ENCODE measurements at places on chromosomes 7 and 10.

GRCh38 chr10:49171326-49172060 is 16.7 kb downstream of the TMEM273 start:
- DNase-seq, result no peak

- DNase-seq, result no peak
Measured at GRCh38 chr10:59107147-59107546, 69.3 kb upstream of the PHYHIPL start.

DNA sequence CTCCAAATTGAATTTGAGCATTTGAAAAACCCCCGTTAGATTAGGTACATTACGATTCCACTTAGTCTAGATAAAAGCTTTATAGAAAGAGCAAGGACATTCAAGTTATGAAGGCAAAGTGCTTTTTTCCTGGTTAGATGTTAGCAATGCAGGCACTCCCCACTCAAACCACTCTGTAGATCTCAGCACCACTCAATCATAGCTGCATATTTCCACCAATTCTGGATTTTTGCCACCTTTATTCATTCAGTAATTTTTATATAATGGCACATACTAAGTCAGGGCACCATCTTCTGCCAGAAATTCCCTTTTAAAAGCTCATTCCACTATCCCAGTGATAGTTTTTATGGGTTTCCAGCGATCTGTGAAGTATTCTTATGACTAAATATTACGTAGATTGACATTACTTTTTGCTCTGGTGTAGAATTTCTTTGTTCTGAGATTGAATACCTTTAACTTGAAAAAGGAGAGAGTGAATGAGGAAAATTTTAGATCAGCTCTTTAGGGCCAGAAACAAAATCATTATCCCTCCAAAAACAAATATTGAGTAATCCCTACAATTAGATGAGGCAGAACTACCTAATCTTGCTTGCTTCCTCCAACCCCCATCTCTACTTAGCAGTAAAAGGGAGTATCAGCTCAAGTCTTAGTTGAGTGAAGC is 51.6 kb downstream of the RNLS start:
- DNase-seq, result no peak

DNA sequence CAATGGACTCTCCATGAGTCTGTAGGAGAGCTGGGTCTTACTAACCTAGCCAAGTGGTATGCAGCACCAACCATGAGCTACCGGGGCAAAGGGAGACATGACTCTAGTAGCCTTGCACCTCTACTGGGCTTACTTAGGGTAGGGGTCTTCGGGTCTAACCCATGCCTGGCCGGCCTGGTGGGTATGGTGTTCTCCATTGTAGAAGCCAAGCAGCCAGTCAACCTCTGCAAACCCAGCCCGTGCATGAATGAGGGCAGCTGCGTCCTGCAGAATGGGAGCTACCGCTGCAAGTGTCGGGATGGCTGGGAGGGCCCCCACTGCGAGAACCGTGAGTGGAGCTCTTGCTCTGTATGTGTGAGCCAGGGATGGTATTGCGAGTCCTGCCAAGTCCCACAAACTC is 51.0 kb downstream of the VWA2 start:
- no peak for DNase-seq

DNA sequence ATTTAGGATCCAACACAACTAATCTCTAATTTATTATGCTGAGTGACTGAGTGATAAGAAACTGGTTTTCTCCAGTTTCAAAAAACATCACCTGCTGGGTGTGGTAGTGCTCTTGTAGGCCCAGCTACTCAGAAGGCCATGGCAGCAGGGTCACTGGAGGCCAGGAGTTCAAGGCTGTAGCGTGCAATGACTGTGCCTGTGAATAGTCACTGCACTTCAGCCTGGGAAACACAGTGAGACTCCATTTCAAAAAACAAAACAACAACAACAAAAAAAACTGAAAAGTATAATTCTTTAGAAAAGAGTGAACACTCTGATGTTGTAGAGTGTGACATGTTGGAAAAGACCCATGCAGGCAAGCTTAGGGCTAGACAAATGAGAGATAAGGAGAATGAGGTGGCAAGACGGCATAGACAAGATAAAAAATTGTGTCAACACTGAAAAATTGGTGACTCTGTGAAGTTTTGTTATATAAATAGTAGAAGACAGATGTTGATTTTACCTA is 150.1 kb upstream of the GPR22 start:
- no peak for DNase-seq

GRCh38 chr7:142024547-142024946 is 28.9 kb downstream of the MGAM start:
- DNase-seq, result no peak

GRCh38 chr7:24902276-24902675 is 77.7 kb downstream of the OSBPL3 start:
- DNase-seq, result no peak

DNA sequence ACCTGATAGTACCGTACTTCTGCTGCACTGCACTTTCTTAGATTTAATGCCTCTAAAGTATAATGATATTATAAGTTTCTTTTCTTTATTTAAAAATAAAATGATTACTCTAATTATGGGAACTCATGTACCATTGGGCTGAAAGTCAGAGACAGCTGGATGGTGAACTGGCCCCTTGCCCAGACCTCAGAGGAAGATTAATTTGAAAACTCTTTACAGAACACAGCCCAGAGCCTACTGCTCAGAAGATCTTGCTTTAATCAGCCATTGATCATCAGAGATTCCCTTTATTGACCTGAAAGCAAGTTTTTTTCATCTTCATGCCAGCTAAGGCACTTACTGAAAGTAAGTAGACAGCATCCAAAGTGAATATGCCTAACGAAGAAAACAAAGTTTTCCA is 341.7 kb downstream of the GFRA1 start:
- no peak for DNase-seq

DNA sequence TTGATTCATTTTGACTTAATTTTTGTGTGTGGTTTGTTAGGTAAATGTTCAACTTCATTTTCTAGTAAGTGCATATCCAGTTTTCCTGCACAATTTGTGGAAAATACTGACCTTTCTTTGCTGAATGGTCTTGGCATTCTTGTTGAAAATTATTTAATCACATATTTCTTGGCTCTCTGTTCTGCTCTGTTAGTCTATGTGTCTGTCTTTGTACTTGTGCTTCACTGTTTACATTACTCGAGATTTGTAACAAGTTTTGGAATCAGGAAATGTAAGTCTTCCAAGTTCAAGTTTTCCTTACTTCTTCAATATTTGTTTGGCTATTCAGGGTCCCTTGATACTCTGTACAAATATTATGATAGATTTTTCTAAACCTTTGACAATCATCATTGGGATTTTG is 838.2 kb upstream of the POM121L12 start:
- DNase-seq, result no peak

- no peak for DNase-seq
Measured at GRCh38 chr7:64314566-64314965, 805 bp downstream of the ZNF736 start.

GRCh38 chr10:120982507-120982906 is 131.3 kb downstream of the WDR11 start:
- no peak for DNase-seq

- DNase-seq, result no peak
Measured at GRCh38 chr10:23980094-23980493, 228.8 kb upstream of the KIAA1217 start.

DNA sequence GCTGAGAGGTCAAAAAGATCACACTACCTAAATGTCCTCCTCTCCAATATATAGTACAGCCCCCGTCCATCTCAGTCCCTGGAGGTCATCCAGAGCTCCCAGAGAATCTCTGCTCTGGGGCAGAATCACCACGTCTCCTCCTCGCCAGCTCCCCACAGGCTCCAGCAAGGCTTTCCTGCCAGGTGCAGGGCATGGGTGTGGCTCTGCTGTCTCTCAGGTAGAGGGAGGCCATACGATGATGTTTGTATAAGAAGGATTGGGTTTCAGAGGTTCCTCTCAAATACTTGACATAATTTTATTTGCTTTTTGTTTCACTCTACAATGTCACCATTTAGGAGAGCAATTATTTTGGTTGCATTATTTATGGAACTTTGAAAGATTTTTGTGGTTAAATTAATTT is 98.3 kb upstream of the PRSS58 start:
- no peak for DNase-seq

GRCh38 chr10:79411546-79412495 is 33.6 kb downstream of the ZCCHC24 start:
- no peak for DNase-seq

- peak; percentile 58 for DNase-seq
Measured at GRCh38 chr10:110567201-110568054, at the start of gene SMC3. TSS of gene SMC3 (plus strand) at chr10:110567695. CDS start at chr10:110567817, 122 bp downstream.

- no peak for DNase-seq
Measured at GRCh38 chr7:135185471-135186260, 15.2 kb upstream of the CYREN start.

GRCh38 chr7:30983042-30983913 is 19.5 kb downstream of the GHRHR start:
- peak; percentile 87 for DNase-seq

DNA sequence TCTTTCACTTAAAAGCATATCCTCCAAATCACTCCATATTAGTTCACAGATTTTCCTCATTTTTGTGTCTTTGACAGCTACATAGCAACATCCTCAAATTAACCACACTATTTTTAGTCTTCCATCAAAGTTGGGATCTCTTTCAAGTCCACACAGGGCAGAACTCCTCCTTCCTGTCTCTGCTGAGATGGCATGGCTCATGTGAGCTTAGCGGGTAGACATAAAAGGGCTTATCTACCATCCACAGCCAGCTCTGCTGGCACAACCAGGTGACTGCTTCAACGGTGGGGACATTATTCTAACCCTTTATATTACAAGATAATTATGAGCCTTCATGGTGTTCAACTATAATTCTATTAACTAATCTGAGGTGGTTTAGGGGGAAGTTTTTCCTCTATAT is 35.5 kb downstream of the ICA1 start:
- DNase-seq, result no peak

DNA sequence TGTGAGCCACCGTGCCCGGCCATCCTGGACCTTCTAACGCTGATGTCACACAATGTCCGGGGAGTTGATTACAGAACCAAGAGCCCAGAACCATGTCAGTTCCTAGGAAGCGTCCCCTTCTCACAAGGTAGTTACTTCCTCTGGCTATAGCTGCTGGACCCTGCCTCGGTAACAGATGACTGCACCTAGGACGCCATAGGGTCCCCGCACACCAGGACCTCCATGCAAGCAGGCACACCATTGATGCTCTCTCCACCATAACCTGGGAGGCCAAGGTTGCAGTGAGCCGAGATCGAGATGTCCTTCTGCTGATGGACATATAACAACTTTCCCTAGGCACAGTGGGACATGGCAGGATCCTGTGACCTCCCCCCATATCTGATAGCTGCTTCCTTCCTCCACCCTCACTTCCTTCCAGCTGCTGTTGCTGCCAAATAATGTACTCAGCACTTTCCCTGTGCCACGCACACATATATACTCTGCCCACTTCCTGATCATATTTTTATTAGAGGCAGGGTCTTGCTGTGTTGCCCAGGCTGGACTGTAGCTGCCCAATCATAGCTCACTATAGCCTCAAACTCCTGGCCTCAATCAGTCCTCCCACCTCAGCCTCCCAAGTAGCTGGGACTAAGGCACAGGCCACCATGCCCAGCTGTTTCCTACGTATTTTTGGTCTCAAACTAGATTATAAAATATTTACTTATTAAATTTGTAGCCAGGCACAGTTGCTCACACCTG is 3.5 kb upstream of the SNX8 start:
- no peak for DNase-seq

GRCh38 chr10:102511583-102512274 is 8.0 kb downstream of the SUFU start:
- DNase-seq, result peak; percentile 60

DNA sequence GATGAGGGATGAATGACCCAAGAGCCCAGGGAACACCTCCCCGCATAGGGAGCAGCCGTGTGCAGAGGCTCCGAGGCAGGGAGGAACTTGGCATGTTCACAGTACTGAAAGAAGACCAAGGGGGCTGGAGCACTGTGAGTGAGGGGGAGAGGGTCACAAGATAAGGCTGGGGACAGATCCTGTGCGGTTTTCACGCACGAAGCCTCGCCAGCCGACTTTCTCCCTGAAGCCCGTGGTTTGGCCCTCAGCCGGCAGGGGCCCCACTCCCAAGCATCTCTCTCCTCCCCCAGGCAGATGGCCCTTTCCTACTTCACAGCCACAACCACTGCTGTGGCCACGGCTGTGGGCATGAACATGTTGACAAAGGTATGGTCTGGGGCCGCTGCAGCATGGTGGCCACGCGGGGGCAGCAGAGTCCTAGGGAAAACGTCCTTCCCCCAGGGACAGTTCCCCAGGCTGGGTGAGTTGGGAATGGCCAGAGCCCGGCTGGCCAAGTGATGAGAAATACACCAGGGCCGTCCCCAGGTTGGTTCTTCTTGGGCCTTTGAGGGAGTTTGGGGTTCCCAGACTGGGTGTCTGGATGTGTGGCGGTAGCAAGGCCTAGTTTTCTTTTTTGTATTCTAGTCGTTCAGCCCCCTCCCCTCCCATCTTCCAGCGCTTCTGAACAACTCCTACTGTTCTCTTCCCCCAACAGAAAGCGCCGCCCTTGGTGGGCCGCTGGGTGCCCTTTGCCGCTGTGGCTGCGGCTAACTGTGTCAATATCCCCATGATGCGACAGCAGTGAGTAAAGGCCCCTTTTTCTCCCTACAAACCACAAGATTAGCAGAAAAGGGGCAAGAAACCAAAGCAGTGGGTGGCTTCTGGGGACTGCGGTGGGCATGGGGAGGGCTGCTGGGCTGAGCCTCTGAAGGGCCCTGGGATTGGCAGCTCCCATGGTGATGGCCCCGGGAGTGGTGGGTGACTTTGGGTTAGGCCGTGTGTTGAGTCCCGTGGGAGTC is 14.4 kb upstream of the WBP1L start:
- no peak for DNase-seq

- DNase-seq, result no peak
Measured at GRCh38 chr7:137951700-137952425, 50.0 kb downstream of the CREB3L2 start.

- DNase-seq, result no peak
Measured at GRCh38 chr10:129922598-129923123, 41.4 kb downstream of the EBF3 start.

DNA sequence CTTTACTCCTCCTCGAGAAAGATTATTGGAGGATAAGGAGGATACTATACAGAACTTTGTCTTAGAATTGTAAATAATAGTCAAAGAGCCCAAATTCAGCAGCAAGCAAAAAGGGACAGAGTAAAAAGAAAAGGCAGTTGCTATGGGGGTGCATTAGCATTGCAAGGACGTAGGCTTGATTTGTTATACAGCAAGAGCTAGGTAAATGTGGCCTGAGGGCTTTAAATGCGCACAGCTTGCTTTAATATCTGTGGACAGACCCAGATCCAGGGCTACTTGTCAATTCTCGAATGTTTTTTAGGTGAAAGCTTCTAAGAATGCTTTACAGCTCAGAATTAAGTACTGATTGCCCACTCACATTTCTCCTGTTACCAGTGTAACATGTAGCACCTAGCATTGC is 58.5 kb downstream of the CELF2 start:
- DNase-seq, result no peak

GRCh38 chr7:39894904-39895303 is 55.2 kb upstream of the CDK13 start:
- DNase-seq, result no peak

- no peak for DNase-seq
Measured at GRCh38 chr7:132768099-132768498, 191.8 kb upstream of the PLXNA4 start.

GRCh38 chr7:159148430-159149395 is 4.0 kb upstream of the VIPR2 start:
- no peak for DNase-seq

GRCh38 chr7:116331020-116331419 is 120.7 kb downstream of the TES start:
- no peak for DNase-seq

Measured in GM19239 (cell line).